ENCODE measurements at places on chromosomes 4 and X.

DNA sequence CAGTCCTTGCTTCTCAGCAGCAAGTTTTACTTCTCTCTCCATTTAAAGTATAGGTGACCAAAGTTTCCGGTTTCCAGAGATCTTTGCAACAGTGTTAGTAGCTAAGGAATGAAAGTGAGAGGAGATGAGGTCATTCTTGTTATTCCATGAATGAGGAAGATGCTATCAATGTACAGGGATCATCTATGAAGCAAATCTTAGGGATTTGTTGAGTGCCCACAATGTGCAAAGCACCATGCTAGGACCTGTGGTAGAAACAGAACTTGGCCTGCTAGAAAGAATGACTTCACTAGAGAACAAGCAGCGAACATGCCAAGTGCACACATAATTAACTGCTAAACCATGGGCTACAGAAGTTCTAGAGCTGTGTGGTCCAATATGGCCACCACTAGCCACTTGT lies 112.5 kb downstream of the MID1 start:
- DNase-seq = no peak

- DNase-seq = no peak
Measured at GRCh38 chrX:39678914-39679313, 418.8 kb downstream of the BCOR start.

DNA sequence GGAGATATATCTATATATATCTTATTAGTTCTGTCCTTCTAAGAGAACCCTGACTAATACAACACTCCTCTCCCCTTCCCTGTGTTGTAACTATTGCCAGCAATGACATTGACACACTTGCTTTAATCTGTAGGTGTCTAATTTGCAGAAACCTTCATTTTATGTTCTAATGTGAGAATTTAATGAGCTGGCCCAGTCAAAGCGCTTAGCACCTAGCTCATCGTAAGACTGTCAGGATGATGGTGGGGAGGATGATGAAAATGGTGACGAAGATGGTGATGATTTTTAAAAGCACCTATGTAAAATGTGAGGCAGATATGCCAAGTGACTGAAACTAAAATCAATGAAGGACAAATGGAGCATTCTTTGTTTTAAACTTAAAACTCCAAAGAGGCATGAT lies 183.8 kb downstream of the DHX15 start:
- no peak for DNase-seq

DNA sequence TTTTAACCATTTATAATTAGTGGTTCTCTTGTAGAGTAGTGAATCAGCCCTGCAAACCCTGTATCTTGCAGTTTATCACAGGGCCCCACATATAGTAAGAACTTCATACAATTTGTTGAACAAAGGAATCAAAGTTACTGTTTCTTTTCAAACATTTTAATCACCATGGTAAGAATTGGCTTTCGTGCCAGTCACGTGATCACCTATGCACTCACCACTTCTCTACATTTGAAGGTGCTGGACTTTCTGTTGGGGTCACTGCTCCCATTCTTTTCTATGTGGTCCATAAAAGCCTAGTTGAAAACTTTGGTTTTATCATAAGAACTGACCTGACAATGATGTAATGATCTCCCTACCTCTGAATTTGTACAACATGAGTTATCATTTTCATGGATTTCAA lies 426.4 kb upstream of the CPEB2 start:
- DNase-seq = no peak

DNA sequence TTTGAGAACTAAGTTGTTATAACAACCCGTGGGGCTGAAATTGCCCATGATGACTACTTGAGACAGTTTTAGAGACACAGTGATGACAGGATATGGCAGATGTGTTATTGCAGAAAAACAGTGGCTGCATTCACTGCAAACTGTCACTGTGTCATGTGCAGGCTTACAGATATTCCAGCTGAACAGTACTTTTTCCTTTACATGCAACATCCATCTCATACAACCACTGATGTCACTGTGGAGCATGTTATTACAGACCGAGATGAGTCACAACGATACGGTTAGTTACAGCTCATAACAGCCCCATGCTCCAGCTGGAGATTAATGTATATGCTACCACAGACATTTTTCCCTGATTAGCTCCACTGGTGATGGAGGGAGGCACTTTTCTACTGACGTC lies 207.4 kb downstream of the TMA16 start:
- peak; percentile 61 for DNase-seq

GRCh38 chr4:42819863-42820514 lies 72.5 kb upstream of the GRXCR1 start:
- DNase-seq = no peak

GRCh38 chr4:16757080-16757521 lies 141.3 kb downstream of the LDB2 start:
- DNase-seq = peak; percentile 40

DNA sequence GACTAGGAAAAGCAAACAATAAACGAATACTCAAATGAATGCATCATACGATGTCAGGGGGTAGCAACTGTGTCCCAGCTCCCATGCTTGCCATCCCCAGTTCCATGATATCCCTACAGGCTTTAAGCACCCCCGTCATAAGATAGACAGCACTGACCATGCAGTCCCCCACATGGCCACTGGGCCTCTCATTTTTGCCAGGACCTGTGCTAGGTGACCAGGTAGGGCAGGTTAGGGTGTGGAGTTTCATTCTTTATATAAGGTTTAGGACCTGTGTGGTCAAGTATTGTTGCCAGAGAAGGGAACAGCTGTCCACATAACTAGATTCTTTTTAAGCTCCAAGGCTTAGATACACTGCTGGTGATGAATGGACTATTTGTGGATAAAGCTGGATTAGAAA lies 9.7 kb downstream of the PPEF2 start:
- no peak for DNase-seq

- DNase-seq = no peak
Measured at GRCh38 chrX:51776851-51777250, 33.6 kb downstream of the GSPT2 start.

- DNase-seq = peak; percentile 94
Measured at GRCh38 chr4:88333741-88334405, 44.8 kb upstream of the HERC6 start.

DNA sequence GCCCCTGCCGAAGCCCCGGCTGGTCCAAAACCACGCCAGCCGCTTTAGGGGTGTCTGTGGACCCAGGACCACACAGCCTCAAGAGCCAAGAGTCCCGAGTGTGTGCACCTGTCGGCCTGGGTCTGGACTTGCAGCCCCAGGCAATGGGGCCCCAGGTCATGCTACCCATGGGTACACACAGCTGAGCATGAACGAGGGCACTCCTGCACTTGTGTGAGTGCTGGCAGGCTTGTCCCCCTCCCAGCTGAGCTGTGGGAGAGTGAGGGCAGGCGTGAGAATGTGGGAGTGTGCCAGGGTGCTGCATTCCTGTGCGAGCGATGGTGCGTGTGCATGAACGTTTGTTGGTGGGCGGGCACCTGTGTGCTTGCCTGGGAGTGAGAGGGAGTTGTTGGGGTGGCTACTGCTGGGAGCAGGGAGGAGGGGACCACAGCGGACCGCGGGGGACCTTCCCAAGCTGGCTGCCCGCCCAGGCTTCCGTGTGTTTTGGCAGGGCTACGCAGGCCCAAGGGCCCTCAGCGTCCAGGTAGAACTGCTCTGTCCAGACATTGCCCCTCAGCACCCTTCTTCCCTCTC lies 30.8 kb downstream of the BLOC1S4 start:
- DNase-seq = no peak

DNA sequence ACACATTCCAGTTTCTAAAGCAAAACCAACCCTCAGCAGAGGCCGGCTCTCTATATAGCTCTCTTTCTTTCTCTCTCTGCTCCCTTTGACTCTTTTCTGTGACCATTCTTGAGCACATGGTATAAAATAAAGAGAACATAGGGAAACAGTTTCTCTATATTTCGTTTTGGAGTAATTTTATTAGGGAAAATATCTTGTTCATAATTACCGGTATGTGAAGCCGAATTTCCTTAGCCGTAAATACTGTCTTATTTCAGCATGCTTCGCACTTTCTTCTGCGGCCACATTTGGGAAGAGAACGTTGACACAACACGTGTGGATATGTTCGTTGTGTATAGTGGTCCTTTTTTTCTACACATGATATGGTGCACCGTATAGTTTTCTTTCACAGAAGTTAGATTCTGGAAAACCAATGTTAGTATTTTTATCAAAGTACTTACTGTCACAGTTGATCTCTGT lies 4.9 kb upstream of the LEF1 start:
- DNase-seq = no peak

- no peak for DNase-seq
Measured at GRCh38 chr4:70925899-70926635, 23.9 kb downstream of the MOB1B start.

GRCh38 chr4:164937576-164938270 lies 39.7 kb downstream of the TRIM61 start:
- DNase-seq = peak; percentile 67

- no peak for DNase-seq
Measured at GRCh38 chr4:2248044-2248780, 6.3 kb upstream of the HAUS3 start.

DNA sequence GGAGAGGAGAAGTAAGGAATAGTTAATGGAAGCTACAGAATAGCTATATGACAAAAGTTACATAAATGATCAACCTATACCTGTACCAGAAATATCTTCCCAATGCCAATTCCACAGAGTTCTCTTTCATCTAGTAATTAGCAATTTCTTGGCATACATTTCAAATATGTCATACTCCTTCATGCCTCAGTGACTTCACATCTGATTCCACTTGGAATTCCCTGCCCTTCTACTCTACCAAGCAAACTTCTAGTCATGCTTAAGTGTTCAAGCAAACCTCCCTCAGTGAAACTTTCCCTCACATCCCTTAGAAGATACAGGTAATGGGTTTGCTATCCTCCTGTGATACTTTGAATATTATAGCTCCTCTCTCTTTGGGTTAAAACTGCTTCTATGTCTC lies 127.1 kb downstream of the KLHL13 start:
- no peak for DNase-seq

DNA sequence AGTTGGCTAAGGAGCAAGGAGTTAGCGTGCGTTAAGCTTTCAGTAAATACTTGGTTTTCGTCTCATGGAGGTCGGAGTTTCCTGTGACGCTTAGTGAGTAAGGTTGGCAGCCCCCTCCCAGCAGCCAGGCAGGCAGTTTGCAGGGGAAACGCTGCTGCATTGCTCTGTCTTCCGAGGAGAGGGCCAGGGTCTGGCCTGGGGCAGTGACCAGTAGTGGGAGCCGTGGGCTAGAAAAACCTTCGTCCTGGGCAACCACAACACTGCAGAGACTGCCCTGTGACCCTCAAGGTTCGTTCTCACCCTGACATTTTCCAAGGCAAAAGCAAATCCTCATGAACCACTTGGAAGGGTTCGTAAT lies 432 bp downstream of the TMEM175 start:
- no peak for DNase-seq

GRCh38 chr4:46254788-46255187 lies 130.9 kb upstream of the GABRG1 start:
- peak; percentile 84 for DNase-seq

- no peak for DNase-seq
Measured at GRCh38 chr4:92091335-92091734, 212.4 kb upstream of the GRID2 start.

DNA sequence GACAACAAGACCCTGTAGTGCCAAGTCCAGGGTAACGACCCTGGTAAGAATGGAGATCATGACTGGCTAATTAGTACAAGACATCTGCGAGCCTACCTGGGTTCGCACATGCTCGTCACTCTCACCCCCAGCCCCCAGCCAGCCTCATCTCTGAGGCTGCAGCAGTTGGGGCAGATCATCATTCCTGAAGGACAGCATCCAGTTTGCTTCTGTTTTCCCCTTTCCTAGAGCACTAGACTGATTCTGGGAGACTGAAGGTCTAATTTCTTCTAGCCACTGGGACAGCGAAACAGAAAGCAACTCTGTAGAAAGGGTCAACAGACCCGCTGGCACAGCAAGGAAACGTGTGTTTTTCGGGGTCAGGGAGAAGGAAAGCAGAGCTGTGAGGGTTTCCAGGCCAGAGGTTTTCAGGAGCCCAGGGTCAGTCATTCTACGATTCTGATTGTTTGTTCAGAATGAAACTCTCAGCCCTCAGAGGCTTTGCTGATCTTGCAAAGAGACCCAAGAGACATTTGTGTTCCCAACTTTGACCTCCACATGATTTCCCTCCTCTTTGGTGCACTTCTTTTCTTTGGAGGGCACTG lies 343.1 kb upstream of the NOCT start:
- no peak for DNase-seq

DNA sequence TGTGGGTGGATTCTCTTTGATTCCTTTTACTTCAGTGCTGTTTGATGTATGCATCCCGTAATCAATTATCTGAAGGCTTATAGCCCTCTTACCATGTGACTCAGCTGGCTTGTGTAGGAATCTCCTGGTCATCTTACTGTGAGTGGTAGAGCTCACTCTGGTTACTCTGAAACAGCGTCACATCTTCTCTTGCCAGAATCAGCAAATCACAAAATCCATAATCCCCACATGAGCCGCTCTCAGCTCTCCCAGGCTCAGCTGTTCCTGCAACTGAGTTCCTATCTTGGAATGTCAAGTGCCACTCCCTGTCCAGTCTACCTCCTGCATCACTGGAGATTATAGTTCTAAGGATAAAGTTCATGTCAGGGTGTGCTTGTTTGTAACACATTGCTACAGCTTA lies 278.0 kb downstream of the FBXO8 start:
- DNase-seq = peak; percentile 61

GRCh38 chr4:108351791-108352190 lies 183.1 kb upstream of the LEF1 start:
- DNase-seq = no peak

Measured in fibroblast of mammary gland (primary cell).